ENCODE measurements at places on chromosomes 16 and 17.

DNA sequence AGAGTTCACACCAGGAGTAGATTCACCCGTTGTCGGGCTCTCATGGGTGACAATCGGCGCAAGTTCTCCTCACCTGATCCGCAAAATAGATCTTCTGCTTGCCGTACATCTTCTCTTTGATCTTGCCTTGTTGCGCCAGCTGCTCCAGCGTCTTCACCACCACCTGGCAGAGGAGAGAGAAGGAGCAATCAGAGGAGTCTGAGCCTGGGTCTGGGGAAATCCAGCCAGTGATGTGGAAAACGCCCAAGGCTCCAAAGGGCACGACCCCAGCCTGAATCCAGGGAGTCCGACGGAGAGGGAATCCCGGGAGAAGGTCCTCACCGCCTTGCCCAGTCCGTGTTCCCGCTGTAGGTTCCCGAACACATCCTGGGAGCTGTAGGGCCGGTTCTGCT is 393 bp downstream of the PSMC3IP start:
- no peak for DNase-seq

GRCh38 chr17:17528696-17529652 is 32.8 kb upstream of the RASD1 start:
- no peak for DNase-seq

DNA sequence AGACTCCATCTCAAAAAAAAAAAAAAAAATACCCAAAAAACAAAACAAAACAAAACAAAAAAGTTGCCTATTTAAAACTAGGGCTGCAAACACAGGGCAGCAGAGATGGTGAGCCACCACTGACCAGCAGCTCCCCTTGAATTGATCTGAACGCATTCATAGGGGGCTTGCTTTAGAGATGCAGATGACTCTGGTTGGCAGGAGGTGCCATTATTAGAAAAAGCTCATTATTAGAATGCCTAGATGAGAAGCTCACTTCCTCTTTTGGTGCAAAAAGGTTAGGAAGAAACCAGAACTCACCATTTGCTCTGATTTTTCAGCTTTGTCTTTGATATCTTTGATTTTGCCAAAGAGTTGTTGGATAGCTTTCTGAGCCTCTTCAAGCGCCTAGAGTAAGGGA is 53.1 kb downstream of the VPS53 start:
- DNase-seq = no peak

DNA sequence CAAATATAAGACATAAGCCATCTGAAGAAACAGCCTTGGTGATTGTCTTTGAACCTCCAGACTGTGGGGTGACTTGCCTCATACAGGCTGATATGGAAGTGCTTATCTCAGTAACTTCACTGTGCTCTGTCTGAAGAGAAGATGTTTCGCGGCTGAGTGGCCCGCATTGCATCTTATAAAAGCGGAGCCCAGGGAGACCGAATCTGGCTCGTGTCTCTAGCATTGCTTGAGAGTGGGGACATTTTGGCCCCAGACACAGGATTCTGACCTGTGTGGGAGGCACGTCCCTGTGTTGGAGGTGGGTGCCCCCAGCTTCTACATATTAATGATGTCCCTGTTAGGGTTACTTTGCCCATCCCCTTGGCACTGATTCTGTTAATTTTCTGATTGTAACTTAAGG is 66.4 kb downstream of the METRNL start:
- DNase-seq = no peak

DNA sequence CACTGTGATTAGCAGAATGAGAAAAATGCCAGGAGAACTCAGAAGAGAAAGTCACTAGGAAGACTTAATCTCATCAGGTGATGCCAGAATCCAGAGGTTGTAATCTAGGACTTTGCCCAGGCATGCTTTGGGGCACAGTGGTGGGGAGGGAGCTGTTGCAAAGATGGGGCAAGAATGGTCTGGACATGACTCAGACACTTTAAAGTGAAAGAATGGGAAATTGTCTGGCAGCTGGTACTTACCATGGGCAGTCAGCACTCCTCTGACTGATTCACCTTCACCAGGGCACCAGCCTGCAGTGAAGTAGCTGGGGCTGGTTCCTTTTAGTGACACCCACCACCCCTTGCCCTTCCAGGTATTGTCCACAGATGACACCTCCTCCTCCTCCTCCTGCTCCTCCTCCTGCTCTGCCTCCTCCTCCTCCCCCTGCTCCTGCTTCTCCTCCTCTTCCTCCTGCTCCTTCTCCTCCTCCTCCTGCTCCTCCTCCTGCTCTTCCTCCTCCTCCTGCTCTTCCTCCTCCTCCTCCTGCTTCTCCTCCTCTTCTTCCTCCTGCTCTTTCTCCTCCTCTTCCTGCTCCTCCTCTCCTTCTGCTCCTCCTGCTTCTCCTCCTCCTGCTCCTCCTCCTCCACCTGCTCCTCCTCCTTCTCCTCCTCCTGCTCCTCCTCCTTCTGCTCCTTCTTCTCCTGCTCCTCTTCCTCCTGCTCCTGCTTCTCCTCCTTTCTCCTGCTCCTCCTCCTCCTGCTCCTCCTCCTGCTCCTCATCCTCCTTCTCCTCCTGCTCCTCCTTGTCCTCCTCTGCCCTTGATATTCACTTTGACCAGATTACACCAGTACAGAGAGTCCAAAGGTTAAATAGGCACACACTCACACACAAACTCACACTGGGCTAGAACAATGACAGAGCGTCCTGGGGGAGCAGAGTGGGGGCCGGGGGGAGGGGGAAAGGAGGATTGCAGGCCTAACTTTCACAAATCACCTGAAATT is at the start of gene CHD9NB:
Gene CHD9NB (minus strand): TSS at position 379 of the 983 bp plus-strand sequence. CDS start 8,739 bp downstream, outside the sequence.
- DNase-seq = peak; percentile 77

DNA sequence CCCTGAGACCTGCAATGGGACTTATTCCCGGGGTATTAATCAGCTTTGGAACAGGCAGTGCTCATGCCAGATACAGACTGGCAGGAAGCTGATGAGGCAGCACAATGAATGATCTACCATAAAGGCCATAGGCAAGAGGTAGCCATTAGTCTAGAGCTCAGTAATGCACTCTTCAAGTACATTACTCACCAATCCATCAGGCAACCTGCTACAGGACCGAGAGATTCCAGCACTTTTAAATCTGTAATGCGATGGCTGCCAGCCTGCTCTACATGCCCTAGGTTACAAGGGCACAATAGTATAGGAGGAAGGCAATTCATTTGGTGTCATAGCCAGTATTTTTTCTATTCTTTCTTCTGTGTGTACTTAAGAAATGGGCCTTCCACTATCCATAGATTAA is 217.8 kb upstream of the PMFBP1 start:
- no peak for DNase-seq

DNA sequence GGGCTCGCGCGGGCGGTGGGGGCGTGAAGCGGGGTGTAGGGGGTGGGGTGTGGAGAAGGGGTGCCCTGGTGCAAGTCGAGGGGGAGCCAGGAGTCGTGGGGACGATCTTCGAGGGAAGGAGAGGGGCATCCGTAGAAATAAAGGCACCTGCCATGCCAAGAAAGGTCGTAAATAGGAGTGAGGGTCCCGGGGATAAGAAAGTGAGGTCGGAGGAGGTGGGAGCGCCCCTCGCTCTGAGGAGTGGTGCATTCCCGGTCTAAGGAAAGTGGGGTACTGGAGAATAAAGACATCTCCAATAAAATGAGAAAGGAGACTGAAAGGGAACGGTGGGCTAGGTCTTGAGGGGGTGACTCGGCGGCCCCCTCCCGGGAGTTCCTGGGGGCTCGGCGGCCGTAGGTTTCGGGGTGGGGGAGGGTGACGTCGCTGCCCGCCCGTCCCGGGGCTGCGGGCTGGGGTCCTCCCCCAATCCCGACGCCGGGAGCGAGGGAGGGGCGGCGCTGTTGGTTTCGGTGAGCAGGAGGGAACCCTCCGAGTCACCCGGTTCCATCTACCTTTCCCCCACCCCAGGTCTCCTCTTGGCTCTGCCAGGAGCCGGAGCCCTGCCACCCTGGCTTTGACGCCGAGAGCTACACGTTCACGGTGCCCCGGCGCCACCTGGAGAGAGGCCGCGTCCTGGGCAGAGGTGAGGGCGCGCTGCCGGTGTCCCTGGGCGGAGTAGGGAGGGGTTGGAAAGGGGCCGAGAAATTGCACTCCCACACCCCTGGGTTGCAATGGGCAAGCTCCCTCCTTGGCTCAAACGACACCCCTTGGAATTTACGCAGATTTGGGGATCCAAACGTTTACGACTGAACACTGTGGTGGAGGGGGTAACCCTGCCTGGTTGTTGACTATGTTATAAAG is 888 bp downstream of the CDH1 start:
- DNase-seq = no peak

- DNase-seq = peak; percentile 4
Measured at GRCh38 chr17:68763562-68763961, 162.4 kb upstream of the FAM20A start.

- peak; percentile 56 for DNase-seq
Measured at GRCh38 chr17:45394913-45395568, 37.6 kb downstream of the ARHGAP27 start.

GRCh38 chr16:55876854-55877253 is 1.7 kb upstream of the CES5A start:
- DNase-seq = no peak

- no peak for DNase-seq
Measured at GRCh38 chr16:86078121-86078600, 179.2 kb downstream of the IRF8 start.

GRCh38 chr16:12021578-12022253 is 45.2 kb downstream of the SNX29 start:
- DNase-seq = no peak

GRCh38 chr16:31461921-31462804 is 2.9 kb downstream of the ARMC5 start:
- DNase-seq = no peak

GRCh38 chr16:88086571-88087516 is 135.6 kb downstream of the BANP start:
- no peak for DNase-seq

DNA sequence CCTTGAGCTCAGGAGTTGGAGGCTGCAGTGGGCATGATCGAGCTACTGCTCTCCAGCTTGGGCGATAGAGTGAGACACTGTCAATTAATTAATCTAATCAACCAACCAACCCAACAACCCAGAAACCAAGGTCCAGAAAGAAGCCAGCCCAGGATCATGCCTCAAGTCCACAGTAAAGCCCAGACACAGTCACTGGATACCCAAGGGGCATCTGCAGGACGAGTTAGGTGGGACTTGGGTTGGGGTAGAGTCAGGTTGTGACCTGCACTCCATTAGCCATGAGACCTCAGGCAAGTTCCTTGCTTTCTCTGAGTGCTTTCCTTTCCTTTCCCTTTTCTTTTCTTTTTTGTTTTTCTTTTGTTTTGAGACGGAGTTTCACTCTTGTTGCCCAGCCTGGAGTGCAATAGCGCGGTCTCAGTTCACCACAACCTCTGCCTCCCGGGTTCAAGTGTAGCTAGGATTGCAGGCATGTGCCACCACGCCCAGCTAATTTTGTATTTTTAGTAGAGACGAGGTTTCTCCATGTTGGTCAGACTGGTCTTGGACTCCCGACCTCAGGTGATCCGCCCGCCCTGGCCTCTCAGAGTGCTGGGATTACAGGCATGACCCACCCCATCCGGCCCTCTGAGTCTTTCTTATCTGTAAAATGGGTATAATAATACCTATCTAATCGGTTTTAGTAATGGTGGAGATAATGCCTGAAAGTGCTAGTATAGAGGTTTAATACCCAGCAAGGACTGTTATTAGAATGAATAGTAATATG is 3.5 kb upstream of the HSD17B1 start:
- DNase-seq = no peak

DNA sequence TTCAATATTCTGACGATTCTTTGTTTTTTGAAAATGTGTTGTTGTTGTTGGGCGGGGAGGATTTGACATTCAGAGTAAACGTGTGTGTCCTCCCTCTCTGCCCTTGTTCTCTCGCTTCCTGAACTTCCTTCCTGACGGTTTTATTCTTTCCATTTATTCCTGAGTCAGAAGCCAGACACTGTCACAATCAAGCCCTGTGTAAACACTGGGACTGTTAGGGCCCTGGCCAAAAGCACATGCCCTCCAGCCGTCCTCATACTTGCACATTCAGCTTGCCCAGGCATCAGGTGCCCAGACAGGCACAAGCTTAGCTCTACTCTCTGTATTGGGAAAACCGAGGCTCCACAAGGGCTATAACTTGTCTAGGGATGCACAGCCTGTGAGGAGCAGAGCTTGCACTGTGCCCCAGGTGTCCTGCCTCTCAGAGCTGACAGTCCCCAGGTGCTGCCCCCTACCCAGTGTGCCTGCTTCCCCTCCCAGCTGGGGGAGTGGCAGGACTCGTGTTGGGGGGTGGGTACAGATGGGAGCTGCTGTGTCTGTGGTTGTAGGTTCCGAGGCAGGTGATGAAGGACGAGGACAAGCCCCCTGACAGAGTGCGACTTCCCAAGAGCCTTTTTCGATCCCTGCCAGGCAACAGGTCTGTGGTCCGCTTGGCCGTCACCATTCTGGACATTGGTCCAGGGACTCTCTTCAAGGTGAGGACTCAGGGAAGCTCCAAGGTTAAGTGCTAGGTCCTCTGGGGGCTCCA is 9.7 kb downstream of the ADGRG3 start:
- DNase-seq = no peak

DNA sequence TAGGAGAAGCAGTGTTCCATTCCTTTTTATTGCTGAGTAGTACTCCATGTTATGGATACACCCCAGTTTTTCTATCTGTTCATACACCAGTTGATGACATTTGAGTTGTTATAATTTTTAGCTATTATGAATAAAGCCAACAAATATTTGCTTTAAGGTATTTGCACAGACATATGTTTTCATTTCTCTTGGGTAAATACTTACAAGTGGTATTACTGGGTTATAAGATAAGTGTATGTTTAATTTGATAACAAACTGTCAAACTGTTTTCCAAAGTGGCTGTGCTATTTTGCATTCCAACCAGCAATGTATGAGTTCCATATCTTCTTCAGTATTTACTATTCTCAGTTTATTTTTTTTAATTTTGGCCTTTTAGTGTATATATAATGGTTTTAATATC is 27.7 kb upstream of the GFOD2 start:
- no peak for DNase-seq

- no peak for DNase-seq
Measured at GRCh38 chr17:6940186-6940649, 55.6 kb upstream of the ALOX12 start.

DNA sequence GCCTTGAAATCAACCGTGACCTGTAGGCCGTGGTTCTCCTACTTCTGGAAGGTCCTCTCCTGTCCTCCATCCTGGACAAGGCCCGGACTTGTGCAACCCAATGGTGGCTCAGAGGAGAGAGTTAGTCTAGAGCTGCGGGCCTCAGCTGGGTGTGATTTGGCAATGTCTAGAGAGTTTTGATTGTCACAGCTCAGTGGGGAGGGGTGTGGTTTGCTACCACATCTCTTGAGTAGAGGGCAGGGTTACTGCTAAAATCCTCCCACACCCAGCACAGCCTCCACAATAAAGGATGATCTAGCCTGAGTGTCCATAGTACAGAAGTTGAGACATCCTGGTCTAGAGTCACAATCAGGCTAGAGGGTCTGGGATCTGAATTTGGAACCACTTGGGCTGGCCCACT is 40.3 kb downstream of the MYH13 start:
- no peak for DNase-seq

GRCh38 chr16:4381072-4381934 is 9.7 kb downstream of the VASN start:
- DNase-seq = no peak
